ENCODE measurements at places on chromosomes 12 and 14. TPM values are rescaled to one million over a fixed set of nuclear protein-coding genes. Genes with fewer than 3 reads are reported as not detected.

Gene SIX6
- total RNA-seq = not detected

Gene TDRD9
- total RNA-seq = not detected

Gene CISTR
- not detected for total RNA-seq

Gene NKX2-1
- total RNA-seq = not detected

Gene SSTR1
- 1.2 TPM for total RNA-seq

Gene PRH2
- total RNA-seq = not detected

Gene SLC10A1
- total RNA-seq = not detected

Gene TMEM132C
- total RNA-seq = not detected

- DNase-seq = no peak
Measured at GRCh38 chr12:57764662-57765002, 2.2 kb downstream of the CYP27B1 start.

- DNase-seq = no peak
Measured at GRCh38 chr12:89081719-89082369, 270.5 kb downstream of the DUSP6 start.

DNA sequence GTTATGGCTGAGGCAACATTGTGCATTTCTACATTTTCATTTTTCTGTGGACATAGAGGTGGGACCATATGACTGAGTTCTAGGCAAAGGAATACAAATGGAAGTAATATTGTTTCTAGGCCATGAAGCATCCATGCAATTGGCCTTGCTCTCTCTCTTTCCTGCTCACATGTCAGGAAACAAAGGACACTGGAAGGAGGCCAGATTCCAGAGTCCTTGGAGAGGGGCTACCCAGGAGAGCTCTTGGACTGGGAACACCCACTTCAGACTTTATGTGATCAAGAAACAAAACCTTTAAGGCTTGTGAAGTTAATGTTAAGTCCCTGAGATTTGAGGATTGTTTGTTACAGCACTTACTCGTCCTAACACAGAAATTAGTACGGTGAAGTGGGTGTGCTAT is 32.8 kb downstream of the PDZRN4 start:
- DNase-seq = no peak

- DNase-seq = no peak
Measured at GRCh38 chr12:15697201-15697600, 92.0 kb downstream of the EPS8 start.

GRCh38 chr12:71691504-71692129 is 5.7 kb downstream of the TMEM19 start:
- DNase-seq = no peak

GRCh38 chr14:35416108-35416750 is 11.7 kb upstream of the NFKBIA start:
- no peak for DNase-seq

DNA sequence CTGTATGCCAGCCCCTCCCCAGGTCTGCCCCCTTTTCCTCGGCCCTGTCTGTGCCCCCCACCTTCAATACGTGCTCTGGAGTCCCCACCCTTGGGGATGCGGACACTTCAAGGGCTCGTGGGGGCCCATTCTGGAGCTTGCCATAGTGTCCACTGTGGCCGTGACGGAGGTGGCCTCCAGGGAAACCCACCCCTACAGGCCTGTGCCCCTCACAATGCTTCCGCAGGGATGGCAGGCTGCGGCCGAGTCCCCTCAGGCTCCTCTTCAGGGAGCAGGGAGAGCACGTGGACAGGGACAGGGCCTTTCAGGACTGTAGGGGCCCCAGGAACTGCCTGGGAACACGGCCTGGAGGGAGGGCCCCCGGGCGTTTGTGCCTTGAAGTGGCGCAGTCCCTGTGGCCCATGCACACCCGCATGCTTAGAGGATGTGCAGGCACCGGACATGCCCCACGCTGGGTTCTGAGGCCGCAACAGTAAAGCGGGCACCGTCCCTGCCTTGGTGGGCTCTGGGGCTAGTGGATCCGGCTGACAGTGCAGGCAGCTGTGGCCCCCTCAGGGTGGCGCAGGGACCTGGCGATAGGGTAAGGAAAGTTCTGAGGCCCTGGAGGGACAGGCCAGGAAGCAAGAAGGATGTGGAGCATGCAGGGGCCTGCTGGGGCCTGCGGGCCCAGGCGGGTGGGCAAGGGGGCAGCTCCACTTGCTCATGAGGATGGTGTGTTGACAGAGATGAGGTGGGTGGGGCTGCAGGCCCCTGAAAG is 209.0 kb upstream of the RTL1 start:
- no peak for DNase-seq

DNA sequence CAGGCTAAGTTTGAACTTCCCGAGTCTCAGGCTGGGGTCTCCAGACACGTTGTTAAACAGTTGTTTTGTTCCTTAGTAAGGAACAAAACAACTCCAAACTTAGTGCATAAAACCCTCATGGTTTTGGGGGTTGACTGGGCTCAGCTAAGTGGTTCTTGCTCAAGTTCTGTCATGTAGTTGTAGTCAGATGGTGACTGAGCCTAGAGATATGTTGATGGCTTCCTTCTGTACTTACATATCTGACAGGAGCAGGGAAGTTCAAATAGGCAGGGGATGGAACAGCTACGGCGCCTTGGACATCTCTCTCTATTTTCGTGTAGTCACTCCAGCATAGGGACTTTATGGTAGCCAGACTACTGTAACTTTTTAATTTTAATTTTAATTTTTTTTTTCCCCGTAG is 45.7 kb downstream of the SPATS2 start:
- DNase-seq = no peak

DNA sequence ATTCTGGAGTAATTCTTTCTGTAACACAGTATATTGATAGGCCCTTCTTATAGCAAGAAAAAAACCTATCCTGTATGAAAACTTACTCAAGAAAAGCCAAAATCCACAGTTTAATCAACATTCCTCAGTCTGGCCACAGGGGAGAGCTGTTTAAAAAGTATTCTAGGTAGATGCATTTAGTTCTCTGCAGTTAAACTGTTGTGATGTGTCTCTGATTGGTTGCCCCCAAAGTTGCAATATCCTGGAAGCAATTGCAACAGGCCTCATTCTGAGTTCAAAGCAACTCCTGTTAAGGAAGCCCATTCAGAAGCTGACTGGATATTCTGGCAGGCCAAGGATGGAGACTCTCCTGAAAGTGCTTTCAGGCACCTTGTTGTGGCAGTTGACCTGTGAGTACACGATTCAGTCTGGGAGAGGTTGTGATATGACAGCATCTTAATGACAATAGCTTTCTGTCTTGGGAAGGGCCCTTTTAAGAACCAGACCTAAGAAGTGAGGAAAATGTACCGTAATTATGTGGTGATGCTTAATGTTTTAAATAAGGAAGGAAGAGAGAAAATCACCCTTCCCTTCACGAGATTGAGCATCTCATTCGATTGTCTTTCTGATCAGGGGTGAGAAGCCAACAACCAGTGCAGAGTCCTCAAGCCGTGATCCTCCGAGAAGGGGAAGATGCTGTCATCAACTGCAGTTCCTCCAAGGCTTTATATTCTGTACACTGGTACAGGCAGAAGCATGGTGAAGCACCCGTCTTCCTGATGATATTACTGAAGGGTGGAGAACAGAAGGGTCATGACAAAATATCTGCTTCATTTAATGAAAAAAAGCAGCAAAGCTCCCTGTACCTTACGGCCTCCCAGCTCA is 420.7 kb downstream of the DAD1 start:
- peak; percentile 32 for DNase-seq

- no peak for DNase-seq
Measured at GRCh38 chr12:97134495-97134894, 227.4 kb downstream of the NEDD1 start.

DNA sequence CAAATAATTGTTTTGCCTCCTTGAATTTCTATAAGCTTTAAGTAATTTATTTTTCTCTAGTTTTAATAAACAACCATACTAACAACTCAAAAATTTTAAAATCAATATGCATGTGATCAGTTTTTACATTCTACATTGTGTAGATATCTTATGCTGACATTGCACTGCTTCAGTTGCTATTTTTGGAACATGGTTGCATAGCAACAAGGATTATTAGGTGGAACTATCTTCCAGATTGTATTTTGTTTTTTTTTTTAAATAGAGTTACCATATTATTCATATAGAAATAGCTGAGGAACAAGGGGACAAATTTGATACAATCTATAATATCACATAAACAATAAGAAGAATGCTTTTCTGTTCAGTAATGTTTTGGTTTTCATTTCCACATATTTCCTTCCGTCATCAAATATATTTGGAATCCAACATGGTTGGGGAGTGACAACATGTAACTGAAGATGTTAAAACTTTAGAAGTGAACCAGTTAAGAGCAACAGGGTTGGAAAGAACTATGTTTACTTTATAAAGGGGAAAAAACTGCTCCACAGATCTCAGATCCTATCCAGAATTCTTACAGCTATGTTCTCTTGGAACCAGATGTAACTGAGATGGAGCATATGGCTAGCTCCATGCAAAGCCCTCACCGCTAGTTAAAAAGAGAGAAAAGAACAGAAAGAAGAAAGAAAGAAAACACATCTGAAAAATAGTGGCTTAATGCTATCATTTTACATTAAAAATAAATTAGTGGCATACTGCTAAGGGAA is 235.5 kb downstream of the NELL2 start:
- DNase-seq = no peak

GRCh38 chr14:68734231-68734732 is 58.6 kb downstream of the ZFP36L1 start:
- no peak for DNase-seq

DNA sequence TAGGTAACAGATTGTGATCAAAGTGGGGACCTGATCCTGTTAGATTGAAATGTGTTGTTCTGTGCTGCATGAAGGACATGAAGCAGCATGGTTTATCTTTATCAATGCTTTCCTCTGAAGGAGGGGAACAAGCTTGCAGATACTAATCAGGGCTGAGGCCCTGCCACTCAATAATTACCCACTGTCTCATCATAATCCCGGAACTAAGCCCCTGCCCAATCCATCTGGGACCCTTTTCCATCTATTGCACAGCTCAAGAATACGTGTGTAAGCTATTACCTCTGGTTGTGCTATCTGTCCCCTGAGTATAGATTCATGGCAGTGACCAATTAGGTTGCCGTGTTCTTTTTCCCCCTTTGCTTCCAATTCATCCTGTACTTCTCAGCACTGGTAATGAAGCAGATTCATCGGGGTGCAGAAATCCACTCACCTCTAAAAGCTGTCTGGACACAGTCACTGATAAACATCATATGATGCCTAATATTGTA is 67.8 kb downstream of the OTX2 start:
- no peak for DNase-seq

DNA sequence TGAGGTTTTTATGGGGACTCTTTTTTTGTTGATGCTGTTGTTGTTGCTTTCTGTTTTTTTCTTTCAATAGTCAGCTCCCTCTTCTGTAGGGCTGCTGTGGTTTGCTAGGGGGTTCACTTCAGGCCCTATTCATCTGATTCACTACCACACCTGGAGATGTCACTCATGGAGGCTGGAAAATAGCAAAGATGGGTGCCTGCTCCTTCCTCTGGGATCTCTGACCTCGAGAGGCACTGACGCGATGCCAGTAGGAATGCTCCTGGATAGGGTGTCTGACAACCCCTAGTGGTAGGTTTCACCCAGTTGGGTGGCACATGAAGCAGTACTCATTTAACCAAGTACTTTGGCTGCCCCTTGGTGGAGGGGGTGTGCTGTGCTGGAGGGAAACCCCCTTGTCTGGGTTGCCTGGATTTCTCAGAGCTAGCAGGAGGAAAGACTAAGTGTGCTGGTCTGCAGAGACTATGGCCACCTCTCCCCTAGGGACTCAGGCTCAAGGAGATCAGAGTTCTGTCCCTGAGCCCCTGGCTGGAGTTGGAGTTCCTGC is 745.5 kb downstream of the TMTC2 start:
- DNase-seq = no peak

DNA sequence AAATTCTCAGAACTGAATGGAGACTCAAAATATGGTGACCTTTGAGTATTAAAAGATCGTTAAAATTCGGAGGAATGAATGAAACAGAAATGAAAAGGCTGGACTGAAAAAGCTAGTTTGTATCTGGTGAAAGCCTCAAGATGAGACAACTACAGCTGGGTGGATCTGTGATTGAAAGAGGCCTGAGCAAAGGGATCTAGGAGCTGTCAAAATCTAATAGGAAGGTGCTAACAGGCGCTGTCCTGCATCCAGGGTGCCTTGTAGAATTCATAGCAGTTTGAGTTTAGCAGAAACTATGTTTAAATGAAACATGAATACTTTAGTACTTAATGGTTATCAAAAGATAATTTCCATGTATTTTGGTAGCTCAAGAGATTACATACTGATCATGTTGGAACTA is 2.3 kb downstream of the YY1 start:
- DNase-seq = no peak

DNA sequence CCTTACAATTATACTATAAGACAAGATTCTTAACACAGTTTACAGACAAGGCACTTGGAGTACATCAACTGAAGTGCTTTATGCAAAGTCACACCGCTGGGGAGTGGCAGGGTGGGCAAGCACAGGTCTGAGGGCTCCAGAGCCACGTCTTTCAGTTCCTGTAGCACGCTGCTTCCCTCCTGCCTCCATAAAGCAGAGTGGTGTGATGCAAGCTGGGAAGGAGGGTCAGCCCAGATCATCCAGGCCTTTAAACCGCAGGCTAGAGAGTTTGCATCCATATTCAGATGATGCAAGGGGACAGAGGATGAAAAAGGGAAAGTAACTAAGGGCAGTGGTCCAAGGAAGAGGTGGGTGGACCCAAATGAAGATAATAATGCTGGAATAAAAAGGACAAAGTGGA is 132.6 kb downstream of the ITPR2 start:
- no peak for DNase-seq

GRCh38 chr12:69898236-69898635 is 73.2 kb downstream of the MYRFL start:
- no peak for DNase-seq

GRCh38 chr12:104136577-104136976 is 1.4 kb downstream of the NFYB start:
- no peak for DNase-seq

GRCh38 chr12:27852117-27852516 is 72.1 kb upstream of the MANSC4 start:
- DNase-seq = no peak

DNA sequence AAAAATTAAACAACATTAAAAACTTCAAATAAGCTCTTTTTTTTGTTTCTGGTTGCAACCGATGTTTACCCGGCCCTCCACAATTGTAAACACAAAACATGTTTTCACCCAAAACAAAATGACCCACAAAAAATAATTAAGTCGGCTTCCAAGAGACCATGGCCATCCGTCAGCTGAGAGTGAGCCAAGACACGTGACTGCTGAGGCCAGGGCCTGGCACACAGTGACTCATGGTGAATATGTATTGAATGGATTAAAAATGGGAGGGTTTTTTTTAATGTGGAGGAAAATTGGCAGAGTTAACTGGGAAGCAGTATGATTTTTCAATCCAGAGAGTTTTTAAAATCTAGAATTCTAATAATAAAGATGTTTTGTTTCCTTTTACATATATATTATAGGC is 13.8 kb upstream of the CPNE8 start:
- DNase-seq = no peak

All from Caki2 (cell line).